Renal cortex interstitium (tissue), 15 donors: ENCODE measurements at places on chromosomes 3 and 15. TPM values are rescaled to one million over a fixed set of nuclear protein-coding genes. Genes with fewer than 3 reads are reported as not detected.

CNOT10 gene
- 56.1 TPM for polyA plus RNA-seq

P2RY1 gene
- polyA plus RNA-seq: 2.6 TPM

NR1I2 gene
- polyA plus RNA-seq: 0.84 TPM

GOLGA8T gene
- polyA plus RNA-seq: not detected

LTK gene
- polyA plus RNA-seq: 2.2 TPM

GP5 gene
- 0.51 TPM for polyA plus RNA-seq

RBPMS2 gene
- 10.7 TPM for polyA plus RNA-seq

LMOD3 gene
- polyA plus RNA-seq: 0.10 TPM

CATSPER2 gene
- 5.2 TPM for polyA plus RNA-seq

CLDN11 gene
- polyA plus RNA-seq: 225 TPM

GRK7 gene
- 0.21 TPM for polyA plus RNA-seq

ZNF80 gene
- not detected for polyA plus RNA-seq

DAG1 gene
- polyA plus RNA-seq: 116 TPM

KCNMB2 gene
- 28.5 TPM for polyA plus RNA-seq
